NCI-H1436 treated with DMSO at 0.1 percent for 48 hours (cell line): ENCODE measurements at places on chromosomes 6 and 20.

DNA sequence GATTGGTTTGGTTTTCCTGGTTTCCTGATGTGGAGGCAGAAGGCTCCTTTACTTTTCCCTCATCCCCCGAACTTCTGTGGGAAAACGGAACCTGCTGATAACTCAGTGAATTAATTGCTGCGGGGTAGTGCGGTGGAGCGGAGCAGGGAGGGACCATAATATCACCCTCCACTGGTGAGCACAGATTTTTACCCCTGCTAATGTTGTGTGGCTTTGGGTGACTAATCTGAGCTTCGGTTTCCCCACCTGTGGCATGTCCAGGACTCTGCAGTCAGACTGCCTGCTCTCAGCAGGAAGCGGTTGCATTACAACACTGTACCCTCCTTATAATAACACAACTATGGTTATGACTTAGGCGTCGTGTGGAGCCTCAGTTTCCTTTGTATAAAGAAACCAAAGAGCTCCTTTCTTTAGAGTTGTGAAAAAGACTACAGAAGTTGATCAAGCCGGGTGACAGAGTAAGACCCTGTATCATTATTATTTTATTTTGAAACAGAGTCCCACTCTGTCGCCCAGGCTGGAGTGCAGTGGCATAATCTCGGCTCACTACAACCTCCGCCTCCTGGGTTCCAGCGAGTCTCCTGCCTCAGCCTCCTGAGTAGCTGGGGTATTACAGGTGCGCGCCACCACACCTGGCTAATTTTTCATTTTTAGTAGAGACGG lies 2.2 kb upstream of the ID1 start:
- no peak for DNase-seq

DNA sequence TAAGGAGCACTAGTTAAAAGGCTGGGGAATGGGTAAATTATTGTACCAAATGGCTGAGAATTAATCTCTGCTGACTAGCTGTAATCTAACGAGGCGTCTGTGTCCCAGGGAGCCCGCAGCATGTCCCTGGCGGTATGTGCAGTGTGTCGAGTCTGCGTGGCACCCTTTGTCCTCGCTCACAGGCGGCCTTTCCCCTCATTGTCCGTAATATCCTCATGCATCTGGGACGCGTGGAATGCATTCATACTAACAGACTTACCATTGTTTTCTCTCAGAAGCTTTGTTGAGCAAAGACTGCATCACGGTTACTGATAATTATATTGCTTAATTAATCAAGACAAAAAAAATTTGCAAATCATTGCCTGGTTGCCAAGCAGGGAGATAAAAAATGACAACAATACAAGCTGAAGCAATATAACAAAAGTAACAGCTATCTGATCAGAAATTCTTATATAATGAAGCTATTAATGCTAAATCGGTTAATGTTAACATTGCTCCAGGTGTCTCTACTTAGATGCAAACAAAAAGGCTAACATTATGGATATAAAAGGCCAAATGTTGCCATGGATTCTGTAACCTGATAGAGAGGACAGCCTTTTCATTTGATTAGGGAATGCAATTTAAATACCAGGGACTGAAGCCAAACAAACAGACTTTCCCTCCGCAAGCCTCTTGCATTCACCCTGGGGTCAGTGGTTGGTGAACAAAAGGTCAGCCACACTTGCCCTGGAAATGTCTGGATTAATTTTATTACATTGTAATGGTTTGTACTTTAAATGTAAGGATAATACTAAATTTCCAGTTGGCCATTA lies 124.8 kb downstream of the INSM1 start:
- no peak for DNase-seq

- no peak for DNase-seq
These were observed 234.9 kb downstream of the ERMARD start for GRCh38 chr6:169986171-169986847.

- no peak for DNase-seq
These were observed 30.7 kb upstream of the RIN2 start for GRCh38 chr20:19727251-19727847.

DNA sequence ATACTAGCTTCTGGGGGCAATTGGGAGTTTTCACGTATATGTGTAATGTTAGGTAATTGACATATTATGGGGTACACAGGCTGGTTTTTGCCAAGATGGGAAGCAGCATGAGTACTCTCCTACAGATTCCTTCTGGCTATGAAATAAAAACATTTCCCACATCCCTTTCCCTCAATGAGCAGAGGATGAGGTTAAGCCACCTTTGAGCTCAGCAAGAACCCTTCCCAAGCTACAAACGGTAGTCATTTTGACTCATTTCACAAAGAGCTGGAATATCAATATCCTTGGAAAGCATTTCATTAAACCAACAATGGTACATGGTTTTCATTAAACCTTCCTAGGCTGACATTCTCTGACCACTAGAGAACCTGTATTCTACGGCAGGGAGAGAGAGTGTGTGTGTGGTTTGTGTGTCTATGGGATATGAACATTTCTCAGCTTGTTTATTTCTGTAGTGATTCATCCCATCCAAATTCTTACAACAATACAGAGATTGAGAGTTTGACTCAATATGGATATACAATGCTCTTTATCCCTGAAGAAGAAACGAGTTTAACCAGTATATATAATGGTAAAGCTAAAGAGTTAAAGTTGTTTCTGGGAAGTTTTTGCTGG lies 119.5 kb downstream of the ARHGAP18 start:
- no peak for DNase-seq

- no peak for DNase-seq
These were observed 72.7 kb downstream of the METTL24 start for GRCh38 chr6:110285306-110286060.

DNA sequence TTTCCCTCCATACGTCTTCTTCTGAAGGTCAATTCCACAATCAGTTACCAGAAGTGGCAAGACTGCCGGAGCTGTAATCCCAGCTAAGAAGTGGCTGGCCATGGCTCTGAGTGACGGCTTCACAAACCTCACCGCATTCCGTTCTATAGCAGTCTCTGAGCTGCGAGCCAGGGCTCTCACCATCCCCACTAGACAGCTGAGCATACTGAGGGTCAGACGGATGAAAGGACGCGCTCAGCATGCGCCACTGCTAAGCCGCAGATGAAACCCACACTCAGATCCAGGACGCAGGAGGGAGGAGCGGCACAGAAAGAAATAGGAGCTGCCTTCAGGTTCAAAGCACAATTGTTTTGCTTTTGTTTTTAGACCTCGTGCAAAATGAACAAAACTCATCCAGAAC lies 97.9 kb downstream of the ANKRD60 start:
- no peak for DNase-seq
